Stomach (tissue), 19 donors: ENCODE measurements at places on chromosomes 4 and X. TPM values are rescaled to one million over a fixed set of nuclear protein-coding genes. Genes with fewer than 3 reads are reported as not detected.

Gene NXF2
- total RNA-seq, result not detected

- DNase-seq, result no peak
Measured at GRCh38 chr4:166324321-166324720, 451.3 kb downstream of the TLL1 start.

- no peak for DNase-seq
Measured at GRCh38 chr4:140816806-140817510, 60.8 kb upstream of the TBC1D9 start.

DNA sequence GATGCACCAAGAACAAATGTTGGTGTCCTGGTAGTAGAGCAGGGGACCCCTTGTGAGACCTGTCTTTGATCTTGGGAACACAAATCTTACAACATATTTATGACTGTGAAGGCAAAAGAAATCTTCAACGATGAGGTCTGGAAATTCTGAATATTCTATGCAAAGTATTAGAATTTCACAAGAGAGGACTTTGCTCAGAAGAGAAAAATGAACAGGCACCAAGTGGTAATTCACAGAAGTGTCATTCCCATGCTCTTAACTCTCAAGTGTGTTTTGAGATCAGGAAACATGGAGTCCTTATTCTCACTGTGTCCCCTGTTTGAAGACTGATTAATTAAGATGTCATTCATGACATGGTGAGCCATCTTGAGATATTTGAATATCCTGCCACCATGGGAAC, 52.5 kb downstream of the COQ2 start:
- DNase-seq, result no peak

DNA sequence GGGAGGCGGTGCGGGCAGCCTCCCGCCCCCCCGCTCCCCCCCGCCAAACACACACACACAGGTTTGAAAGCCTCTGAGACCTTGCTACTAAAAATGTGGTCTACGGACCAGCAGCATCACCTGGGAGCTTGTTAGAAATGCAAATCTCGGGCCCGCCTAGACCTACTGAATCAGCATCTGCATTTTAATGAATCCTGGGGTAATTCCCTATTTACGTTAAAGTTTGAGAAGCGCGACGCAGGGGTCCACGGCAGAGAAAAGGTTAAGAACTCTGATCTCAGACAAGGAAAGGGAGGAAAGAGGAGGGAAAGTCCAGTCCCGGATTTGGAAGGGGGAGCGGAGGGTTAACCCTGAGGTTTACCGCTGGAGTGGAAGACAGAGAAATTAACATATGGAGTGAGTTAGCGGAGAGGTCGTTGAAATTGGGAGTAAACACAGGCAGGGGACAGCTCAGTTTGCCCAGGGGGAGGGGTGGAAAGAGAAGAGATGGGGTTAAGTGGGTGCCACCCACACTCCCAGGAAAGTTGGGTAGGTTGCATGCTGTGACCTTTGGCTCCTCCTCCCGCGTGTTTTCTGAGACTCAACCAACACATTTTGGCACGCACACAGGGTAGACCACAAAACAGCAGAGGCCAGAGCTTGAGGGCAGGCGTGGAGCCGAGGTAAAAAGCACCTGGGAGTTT, 483.6 kb downstream of the BCOR start:
- peak; percentile 31 for DNase-seq
